ENCODE measurements at places on chromosomes 7 and 10.

DNA sequence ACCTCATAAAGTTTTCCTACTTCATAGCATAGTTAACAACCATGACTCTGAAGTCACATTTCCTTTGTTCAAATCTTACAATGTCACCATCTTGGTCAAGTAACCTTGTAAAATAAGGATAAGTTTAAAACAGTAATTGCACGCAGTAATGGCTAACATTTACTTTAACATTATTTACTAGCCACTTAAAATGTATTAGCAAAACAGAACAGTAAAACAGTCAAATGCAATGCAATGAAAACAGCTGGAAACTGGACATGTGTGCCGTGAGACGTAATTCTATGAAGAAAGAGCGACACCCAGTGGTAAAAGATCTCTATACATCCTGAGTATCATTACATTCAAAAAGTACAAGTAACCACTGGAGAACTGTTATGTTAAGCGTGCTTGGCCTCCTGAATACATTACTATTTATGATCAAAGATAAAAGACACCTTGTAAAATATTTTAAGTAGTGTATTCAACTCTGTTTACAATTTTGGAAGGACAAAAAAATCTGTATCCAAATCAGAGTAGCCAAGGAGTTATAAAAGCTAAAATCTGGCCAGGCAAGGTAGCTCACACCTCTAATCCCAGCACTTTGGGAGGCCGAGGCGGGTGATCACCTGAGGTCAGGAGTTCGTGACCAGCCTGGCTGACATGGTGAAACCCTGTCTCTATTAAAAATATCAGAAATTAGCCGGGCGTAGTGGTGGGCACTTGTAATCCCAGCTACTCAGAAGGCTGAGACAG, 27.2 kb downstream of the ATE1 start:
- DNase-seq: peak; percentile 68

DNA sequence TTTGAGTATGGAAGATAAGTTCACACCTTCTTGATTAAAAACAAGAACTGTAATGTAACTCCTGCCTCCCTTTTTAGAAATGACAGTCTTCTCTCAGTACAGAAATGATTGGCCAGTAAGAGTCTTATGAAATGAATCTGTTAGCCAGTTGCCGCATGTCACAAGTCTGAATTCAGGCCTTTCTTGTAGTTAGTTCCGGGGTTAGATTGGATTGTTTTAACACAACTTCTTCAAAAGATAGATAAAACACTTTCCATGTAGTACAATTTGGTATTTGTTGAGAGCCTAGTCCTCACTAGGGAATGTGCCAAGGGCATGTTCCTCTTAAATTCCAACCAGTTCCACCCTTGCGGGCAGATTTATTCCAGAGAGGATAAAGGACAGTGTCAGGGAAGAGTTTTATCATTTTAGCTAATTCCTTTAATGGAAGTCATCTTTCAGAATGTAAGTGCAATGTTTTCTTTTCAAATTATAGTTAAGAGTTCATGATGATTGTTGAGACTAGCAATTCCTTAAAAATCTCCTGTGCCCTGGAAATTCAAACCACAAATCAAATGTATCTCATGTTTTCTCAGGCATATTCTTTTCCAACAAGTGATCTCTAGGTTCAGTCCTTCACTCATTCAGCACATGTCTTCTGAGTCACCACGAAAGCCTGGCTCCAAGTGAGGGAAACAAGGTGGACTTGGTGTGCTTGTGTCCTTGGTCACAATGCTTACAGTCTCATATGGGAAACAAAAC, 4.1 kb downstream of the FHIP2A start:
- no peak for DNase-seq

DNA sequence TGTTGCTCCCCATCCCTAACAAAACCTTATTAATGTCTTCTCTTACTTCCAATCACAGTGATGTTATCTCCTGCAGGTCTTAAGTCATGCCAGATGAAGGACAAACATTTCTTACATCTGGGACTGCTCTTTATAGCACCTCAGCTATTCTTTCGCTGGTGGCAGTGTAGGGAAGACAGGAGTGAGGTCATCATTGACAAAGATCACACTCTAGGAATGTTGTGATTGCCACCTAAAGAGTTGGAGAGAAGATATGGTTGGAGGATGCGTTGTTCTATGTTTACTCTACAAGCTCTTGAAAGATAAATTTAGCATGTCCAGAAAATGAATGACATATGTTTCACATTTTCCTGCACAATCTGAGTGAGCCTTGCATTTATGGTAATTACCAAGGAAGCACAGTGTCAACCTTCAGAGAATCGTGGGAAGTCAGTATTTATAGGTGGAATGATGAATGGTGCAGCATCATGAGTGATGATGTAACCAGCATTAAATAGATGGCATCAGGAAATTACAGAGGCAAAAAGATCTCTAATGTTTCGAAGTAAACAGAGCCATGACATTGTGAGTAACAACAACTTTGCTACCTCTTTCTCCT, 188.1 kb upstream of the STEAP1 start:
- no peak for DNase-seq

- peak; percentile 97 for DNase-seq
Observed at GRCh38 chr10:30510184-30510931, 76.4 kb downstream of the MAP3K8 start.

DNA sequence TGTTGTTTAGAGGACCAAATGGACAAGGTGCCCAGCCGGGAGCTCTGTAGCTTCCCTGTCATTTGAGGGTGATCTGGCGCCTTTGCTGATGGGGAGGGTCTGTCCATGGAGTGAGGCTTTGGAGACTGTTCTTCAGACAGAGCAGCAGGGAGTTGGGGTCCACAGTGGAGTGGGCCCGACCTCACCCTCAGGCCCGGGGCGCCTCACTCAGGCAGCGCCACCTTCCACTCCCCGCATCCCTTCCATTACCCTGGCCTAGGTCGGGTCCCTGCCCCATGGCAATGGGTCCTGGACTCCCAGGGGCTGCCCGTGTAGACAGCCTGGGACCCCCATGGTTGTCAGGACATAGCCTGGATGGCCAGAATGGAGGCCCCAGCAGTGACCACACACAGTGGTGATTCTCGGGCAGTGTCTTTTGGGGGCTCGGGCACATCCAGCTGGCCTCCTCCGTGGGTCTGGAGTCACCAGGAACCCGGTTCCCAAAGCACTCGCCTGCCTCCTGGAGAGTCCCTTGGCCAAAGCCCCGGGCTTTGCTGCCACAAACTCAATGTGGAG, 38.5 kb downstream of the TCERG1L start:
- no peak for DNase-seq

GRCh38 chr10:128932071-128932820, 534.8 kb upstream of the MGMT start:
- no peak for DNase-seq

- peak; percentile 96 for DNase-seq
Observed at GRCh38 chr7:80942261-80943041, 23.6 kb upstream of the SEMA3C start.

GRCh38 chr10:88920986-88921593, 31.5 kb downstream of the ACTA2 start:
- DNase-seq: no peak

GRCh38 chr10:123754123-123754522, 88.0 kb downstream of the GPR26 start:
- DNase-seq: no peak

- DNase-seq: no peak
Observed at GRCh38 chr10:109239371-109239770, 683.9 kb downstream of the XPNPEP1 start.

DNA sequence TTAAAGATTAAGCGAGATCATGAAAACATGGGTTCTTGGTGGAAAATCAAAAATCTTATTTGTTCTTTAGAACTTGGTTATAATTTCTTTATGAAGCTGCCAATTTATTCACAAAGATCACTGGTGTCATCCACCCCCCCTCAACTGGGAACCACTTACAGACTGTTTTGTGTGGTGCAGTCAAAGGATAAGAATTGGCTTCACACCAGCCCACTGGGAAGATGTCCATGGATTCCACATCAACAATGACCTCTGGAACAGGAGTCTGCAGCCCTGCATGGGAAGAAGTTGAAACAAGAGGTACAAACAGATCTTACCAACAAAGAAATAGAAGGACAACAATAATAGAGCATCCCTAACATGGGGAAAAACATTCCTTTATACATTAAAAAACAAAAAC, 205.2 kb downstream of the SFMBT2 start:
- DNase-seq: no peak

GRCh38 chr7:32941681-32942414, 15.4 kb upstream of the FKBP9 start:
- DNase-seq: peak; percentile 10

DNA sequence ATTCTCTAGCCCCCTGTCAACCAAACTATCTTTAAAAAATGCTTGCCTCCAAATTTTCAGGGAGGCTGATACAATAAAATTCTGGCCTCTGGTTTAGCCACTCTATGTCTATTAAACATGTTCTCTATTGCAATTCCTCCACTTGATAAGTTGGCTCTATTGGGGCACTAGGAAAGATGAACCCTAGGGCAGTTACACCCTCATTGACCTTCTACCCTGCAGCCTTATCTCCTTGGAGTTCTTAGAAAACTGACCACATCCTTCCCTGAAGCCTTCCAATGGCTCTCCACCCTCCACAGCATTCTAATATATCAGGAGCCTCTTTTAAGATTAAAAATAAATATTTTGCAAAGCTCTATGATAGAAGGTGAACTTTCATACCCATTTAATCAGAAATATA, 30.6 kb downstream of the SVOPL start:
- DNase-seq: no peak

DNA sequence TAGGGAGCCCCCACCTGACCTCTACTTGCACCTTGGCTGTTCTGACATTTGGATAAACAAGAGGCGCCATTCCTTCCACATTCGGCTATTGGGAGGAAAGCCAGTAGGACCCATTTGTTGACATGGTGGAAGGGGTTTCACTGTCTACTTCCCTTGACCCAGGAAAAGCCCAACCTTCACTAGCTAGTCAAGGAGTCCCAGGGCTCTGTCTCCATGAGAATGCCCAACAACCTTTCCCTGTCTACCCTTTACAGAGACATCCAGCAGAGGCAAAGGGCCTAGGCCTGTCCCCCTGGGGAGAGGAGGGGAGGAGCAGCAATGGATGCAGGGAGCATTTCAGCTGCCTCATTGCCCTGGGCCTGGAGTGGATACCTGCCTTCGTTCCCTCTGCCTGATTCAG, 136.1 kb downstream of the NEURL1 start:
- no peak for DNase-seq

DNA sequence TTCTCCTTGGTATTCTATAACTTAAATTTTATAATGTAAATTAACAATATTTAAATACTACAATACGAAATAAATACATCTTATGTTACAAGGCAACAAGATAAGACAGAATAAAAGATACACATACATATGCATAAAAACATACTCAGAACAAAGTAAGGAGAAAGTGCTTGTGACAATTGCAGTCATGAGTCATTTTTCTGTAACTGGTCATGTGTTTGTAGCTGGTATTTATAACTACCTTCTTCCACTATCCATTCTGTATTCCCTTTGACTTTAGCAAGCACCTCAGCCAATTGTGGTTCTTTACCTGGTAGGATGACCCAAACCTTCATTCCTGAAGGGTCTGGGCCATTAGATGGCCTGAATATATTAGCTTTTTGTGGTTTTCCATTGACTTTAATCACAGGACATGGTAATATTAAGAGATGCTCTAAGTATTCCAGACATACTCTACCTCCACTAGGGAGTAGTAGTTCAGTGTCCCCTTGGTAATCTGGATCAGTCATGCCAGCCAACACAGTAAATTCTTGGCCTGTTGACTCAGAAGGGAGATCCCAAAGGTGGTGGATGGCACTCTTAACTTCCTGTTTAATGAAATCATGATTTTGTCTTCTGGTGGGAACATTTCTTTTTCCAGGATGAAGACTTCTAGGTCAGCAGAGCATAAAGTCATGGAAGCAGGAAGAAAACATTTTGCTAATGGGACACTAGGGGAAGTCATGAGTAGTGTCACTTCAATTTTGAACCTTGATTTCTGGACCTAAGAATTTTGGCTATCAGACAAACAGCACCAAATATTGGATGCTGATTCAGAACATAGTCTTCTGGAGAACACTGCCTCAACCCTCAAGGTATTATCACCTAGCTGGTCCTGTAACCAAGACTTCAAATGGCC, 733.7 kb upstream of the IGFBP3 start:
- DNase-seq: no peak

GRCh38 chr10:16788125-16788524, 29.1 kb downstream of the RSU1 start:
- no peak for DNase-seq

DNA sequence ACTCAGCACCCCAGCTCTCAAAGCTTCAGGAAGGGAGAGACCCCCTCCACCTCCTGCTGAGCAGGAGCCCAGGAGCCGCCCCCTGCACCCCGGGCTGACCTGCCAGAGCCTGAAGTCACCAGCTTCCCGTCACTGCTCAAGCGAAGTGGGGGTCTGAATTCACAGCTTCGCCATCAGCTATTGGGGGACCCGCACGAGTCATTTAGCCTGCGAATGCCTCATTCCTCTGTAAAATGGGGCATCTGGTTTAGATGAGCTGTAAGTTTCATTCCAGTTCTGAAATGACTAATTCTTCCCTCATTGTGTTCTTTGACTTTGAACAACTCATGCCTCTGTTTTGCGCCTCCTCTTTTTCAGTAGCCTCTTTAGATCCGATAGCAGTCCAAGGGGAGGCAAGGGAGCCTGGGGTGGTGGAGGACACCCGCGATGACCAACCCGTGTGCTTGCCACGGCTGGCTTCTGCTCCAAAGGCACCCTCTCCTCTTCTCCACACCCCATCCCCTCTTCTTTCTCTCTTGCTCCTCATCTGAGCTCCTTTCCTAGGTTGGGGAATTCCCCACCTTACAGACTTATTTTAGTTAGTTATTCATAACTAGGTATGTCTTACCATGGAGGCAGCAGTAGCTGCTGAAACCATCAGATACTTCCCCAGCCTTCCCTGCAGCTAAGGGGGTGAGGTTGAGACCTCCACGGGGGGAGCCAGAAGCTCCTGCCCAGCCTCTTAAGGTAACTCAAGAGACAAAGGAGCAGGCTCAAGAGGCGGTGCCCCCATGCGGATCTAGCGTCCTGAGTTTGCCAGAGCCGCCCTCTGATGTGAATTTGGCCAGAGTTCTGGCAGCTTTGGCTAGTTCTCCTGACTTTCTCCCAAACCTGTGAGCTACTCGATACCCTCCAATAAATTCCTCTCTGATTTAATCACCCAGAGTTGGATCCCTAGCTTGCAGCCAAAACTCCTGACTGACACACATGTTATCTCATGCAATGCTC, 47.7 kb downstream of the RBM17 start:
- peak; percentile 83 for DNase-seq

- no peak for DNase-seq
Observed at GRCh38 chr10:94428766-94429707, 26.7 kb downstream of the TBC1D12 start.

GRCh38 chr7:128171342-128171918, 69.6 kb upstream of the LEP start:
- DNase-seq: no peak

- no peak for DNase-seq
Observed at GRCh38 chr10:71088054-71088453, 124.3 kb upstream of the UNC5B start.

- no peak for DNase-seq
Observed at GRCh38 chr7:22350466-22351328, 6.3 kb downstream of the RAPGEF5 start.

GRCh38 chr7:159177284-159177953, 32.8 kb upstream of the VIPR2 start:
- no peak for DNase-seq
